ENCODE measurements at places on chromosomes 1 and 21.

GRCh38 chr1:27026621-27027574, 14.2 kb upstream of the TENT5B start:
- DNase-seq, result no peak

- no peak for DNase-seq
These were observed 6.8 kb downstream of the WRAP73 start for GRCh38 chr1:3642919-3643675.

GRCh38 chr1:200857804-200858203, 15.0 kb upstream of the GPR25 start:
- DNase-seq, result no peak

DNA sequence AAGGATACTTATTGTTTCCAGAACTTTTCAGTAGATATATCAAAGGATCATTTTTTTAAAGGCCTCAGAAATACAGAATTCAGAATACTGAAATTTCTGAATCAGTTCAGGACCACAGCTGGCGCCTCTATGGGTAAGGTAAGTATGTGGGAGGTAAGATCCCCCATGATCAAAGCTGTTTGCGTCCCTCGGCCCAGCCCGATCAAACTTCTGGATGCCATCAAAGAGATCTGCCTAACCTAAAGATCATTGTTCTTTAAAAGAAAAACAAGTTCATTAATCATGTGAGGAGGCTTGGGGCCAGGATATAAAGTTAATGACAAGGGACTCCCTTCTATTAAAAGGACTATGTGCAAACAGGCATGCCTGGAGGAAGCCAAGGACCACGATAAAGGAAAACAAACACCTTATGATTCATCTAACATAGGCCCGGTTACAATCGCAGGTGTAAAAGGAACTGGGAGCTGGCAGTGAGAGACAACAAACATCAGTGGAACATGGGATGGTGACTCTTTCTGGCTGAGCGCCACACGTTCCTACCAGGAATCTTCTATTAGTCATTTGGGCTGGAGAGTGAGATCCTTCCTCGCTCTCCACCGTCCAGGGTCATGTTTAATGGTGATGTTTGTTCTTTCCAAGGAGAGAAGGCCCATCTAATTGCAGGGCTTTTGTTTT, 2.8 kb upstream of the BACE2 start:
- DNase-seq, result no peak

DNA sequence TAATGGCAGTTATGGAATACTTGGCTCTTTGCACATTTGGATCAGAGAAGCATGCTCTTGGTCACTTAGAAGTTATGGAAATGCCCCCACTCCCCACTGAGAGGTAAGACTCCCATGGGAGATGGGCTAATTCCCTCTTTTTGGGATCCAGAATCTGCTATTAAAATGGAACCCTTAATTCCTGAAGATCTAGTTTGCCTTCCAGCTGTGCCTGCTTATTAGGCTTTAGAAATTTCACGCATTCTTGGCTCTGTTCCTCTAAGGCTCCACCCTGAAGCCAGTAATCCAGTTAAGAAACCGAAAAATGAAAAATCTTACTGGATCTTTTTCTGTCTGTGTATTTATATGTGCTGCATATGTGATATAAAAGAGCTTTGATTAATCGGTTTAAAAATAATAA, 76.7 kb downstream of the USH2A start:
- no peak for DNase-seq

DNA sequence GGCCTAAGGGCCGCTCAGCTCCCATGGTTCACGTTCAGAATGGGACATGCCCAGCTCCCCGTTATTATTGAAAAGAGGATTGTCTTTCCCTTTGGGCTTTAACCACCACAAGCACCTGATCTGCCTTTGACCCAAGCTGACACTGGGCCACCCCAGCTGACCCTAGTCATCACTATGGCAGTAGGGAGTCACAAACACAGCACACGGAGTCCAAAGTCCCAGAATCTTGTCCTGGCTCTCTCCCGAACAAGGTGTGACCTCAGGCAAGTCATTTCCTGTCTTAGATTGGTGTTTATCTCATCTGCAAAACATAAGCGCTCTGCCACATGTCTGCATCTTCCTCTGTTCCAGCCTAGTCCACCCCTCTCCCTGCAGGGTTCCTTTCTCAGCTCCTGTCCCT, 31.5 kb downstream of the IGFN1 start:
- DNase-seq, result no peak

DNA sequence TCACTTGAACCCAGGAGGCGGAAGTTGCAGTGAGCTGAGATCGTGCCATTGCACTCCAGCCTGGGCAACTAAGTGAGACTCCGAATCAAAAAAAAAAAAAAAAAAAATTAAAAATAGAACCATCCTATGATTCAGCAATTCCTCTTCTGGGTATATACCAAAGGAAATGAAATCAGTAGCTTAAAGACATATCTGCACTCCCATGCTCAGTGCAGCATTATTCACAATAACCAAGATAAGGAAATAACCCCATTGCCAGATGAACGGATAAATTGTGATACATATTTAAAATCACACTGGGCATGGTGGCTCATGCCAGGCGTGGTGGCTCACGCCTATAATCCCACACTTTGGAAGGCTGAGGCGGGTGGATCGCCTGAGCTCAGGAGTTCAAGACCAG, 23.8 kb downstream of the ALDH9A1 start:
- no peak for DNase-seq

- no peak for DNase-seq
These were observed 79.5 kb upstream of the ZNF644 start for GRCh38 chr1:91101328-91101727.

DNA sequence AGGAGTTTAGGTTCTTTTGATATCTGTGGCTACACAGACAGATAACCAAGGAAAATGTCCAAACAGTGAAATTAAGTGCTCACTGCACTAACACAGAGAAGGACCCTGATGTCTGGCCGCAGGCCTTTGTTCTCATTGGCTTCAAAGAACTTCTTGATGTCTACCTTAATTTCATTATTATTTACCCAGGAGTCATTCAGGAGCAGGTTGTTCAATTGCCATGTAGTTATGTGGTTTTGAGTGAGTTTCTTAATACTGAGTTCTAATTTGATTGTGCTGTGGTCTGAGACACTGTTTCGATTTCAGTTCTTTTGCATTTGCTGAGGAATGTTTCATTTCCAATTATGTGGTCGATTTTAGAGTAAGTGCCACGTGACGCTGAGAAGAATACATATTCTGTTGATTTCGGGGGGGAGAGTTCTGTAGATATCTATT, 15.2 kb upstream of the LGALS8 start:
- no peak for DNase-seq

DNA sequence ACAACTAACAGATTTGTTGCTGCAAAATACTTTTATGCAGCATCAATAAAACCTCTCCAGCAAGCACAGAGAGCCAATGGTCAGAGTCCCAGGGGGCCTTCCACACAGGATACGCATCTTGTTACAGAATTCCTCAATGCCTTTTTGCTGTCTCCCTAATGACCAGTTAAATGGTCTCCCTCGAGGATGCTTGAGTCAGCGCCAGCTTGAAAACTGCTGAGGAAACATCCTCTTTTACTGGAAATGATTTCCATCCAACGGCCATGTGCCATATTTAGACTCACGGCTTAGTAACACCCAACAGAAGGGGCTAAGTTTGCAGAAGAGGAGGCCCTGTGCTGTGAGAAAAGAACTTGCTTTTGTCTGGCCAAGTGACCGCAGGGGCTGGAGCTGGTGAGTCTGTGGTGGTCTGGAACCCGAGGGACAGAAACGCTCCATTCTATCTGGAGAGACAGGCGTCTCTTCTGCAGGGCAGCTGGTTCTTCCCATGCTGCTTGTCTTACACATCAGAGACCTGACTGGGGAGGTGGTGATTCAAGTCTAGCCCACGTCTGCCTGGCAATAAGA, 496.4 kb downstream of the SETD4 start:
- DNase-seq, result no peak

- no peak for DNase-seq
These were observed 68.0 kb downstream of the PLPP3 start for GRCh38 chr1:56511364-56511763.

DNA sequence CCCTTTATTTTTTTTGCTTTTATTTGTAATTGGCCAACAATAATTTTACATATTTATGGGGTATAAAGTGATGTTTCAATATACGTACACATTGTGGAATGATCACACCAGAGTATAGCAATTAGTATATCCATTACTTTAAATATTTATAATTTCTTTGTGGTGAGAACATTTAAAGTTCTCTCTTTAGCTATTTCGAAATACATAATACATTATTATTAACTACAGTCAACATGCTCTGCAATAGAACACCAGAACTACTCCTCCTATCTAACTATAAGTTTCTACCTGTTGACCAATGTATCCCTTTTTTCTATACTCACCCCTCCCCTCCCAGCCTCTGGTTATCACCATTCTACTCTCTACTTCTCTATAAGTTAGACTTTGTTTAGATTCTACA, 77.4 kb downstream of the SCMH1 start:
- DNase-seq, result no peak

DNA sequence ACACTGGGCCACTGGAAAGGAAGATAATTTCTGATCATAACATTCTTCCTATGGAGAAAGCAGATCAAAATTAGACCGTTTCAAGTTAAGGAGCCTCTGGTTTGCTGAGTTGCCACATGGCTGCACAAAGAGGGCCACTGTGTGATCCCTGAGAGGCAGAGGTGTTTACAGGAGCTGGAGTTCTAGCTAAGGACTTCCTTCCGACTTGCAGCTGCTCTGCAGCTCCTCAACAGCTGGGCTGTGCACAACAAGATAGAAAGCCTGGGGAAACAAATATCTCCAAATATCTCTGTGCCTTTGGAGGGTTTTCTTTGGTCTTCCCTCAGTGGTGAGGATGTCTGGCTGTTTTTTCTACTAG, 26.8 kb downstream of the GADD45A start:
- DNase-seq, result no peak

DNA sequence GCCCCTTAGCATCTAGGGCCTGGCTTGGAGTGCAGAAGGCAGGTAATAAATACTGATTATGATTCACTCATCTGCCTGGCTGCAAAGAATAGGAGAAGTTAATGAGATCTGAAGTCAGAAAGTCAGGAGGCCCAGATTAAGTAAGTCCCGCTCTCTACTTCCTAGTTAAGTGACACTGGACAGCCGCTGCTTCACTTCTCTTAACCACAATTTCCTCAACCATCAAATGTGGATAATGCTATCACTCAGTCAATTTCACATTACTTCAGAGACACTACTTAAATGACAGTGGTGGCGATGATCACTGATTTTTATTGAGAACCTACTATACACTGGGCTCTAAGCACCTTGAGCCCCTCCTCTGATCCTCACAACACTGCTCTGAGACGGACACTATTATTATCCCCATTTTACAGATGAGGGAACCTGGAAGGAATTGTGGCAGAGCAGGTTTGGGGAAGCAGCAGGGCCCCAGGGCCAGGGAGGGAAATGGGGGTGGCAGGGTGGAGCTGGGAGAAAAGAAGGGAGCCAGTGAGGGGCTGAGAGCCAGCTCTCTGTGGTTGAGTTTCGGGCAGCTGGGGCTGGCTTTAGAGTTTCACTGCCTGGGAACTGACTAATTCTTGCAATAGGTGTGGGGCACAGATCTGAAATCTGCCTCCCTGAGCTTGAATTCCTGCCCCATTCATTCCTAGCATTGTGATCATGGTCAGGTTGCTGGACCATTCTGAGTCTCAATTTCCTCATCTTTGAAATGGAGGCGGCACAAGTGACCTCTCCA, 2.4 kb upstream of the E2F2 start:
- DNase-seq, result no peak

GRCh38 chr1:29555043-29555620, 318.8 kb downstream of the PTPRU start:
- no peak for DNase-seq

- DNase-seq, result no peak
These were observed 602.8 kb downstream of the BRINP3 start for GRCh38 chr1:189874715-189875435.

DNA sequence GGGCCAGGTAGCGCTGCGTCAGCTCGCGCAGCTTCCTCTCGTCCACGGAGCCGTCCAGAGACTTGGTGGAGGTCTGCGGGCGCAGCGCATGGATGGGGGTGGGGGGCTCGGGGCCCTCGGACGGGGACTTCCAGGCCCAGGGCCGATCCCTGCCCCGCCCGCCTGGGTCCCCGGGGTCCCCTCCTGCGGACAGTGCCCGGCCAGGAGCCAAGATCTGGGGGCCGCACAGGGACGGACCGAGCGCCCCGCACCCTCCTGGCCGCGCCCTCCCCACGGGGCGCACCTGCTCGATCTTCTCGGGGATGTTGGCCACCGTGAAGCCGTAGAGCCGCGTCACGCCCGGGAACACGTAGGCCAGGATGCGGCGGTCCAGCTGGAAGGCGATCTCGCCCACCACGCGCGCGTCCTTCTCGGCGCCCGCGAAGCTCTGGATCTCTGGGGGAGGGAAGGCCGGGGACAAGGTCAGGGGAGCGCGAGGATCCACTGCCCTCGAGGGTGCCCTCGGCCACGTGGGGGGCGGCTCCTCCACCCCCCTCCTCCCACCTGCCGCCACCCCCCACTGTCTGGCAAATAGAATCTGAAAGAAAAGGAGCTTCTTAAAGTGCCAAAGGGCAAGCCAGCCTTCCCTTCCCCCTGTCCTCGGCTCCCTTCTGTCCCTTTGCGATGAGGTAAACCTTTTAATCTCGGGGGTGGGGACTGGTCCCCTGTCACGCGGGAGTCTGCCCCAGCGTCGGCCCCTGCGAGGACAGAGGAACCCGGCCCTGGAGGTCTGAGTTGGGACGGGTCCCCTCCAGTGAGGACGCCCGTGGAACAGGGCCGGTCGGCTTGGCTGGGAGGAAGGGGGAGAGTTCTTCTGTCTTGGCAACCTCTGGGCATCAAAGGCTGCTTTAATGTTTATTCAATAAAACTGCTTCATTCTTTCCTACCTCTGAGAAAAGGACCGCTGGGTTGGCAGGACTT, 6.5 kb upstream of the FTCD start:
- DNase-seq, result no peak

GRCh38 chr21:36254106-36254941, 65.7 kb upstream of the MORC3 start:
- no peak for DNase-seq

GRCh38 chr1:109502364-109502851, 7.1 kb downstream of the AMIGO1 start:
- peak; percentile 42 for DNase-seq

- DNase-seq, result no peak
These were observed 72.6 kb downstream of the SNRPE start for GRCh38 chr1:203934027-203934426.

DNA sequence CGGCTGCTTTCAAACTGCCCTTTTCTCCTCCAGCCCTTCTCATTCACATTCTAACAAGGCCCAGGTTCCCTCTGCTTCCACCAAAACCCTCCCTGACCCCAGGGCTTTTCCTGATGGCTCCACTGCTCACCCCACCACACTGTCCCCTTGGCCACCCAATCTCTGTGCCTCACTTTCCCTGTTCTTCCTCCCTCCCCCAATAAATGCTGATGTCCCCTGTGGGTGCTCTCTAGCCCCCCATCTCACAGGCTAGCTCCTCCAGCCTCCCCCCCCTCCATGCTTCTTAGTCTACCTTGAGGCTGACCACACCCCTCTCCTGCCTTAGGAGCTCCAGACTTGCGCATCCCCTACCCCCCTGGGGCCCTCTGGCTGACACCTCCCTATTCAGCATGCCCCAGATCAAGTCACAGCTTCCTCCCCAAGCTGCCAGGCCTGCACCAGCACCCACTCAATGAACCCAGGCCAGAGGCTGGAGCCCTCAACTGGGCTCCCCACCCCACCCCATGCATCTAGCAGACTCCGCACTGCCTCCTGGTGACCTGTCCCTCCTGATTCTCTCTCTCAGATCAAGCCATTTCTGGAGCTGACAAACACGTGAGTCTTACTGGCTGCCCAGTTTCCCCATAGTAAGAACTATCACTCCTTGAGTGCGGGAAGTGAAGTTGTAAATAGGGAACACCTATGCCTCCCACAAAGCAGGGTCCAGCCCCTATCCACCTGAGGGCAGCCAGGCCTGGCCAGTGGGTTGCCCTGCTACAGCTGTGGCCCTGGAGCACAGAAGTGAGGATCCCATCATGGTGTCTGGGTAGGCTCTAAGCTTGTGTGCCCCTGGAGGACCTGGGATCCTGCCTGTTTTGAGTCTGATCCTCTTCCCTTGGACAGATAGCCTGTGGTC, 117.9 kb downstream of the DMRTB1 start:
- no peak for DNase-seq
